Stimulated activated CD4-positive, alpha-beta T cell treated with anti-CD3 and anti-CD28 coated beads, Interleukin-2, amount 100 ng/mL, for 48 hours (primary cell): ENCODE measurements at places on chromosomes 3 and 15.

DNA sequence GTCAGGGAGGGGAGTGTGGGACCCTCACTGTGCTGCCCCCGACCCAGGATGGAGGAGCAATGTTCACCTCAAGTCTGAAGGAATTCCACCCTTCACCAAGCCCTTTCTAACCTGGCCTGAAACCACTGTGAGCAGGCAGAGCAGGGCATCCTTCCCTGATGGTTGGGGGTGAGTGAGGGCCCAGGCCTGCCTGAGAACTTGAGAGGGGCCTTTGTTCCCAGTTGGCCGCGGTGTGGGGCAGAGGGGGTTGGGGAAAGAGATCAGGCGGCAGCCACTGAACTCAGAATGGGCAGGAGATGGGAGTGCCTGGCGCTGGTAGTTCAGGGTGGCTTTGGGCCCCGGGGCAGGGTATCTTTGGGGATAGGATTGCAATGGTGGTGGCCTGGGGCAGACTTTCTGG is 103.5 kb upstream of the RPL32 start:
- DNase-seq: no peak

DNA sequence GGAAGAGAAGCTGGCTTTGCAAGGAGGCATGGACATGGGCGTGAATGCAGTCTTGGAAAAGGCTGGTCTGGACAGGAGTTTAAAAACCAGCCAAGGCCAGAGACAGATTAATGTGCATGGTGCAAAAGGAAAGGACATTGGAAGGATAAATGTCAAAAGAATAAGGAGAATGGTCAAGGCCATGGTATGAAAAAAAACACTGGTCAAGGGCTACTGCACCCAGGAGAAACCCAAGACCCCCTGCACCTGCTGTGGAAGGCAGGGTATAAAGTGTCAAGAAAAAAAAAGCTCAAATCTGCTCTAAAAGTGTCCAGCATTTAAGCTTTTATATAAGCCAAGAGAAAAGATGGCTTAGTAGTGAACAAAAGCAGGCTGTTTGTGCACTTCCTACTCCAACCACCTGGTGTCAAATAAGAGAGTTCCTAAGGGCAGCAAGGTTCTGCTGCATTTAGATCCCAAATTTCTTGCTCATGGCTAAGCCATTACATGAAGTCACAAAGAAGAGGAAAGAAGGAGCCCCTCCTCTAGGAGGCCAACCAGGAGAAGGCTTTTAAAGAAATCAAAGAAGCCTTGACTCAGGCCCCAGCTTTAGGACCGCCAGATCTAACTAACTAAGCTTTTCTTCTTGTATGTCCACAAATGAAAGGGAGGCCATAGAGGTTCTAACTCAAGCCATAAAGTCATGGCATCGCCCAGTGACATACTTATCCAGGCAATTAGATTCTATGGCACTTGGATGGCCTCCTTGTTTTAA is 16.9 kb downstream of the CCR4 start:
- DNase-seq: no peak

- no peak for DNase-seq
Observed at GRCh38 chr3:192307631-192308030, 419.7 kb downstream of the FGF12 start.

DNA sequence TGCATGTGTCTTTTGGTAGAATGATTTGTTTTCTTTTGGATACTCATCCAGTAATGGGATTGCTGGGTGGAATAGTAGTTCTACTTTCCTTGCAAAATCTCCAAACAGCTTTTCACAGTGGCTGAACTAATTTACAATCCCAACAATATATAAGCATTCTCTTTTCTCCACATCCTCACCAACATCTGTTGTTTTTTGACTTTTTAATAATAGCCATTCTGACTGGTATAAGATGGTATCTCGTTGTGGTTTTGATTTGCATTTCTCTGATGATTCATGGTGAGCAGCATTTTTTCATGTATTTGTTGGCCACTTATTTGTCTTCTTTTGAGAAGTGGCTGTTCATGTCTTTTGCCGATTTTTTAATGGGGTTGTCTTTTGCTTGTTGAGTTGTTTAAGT is 55.8 kb downstream of the ST8SIA2 start:
- no peak for DNase-seq

DNA sequence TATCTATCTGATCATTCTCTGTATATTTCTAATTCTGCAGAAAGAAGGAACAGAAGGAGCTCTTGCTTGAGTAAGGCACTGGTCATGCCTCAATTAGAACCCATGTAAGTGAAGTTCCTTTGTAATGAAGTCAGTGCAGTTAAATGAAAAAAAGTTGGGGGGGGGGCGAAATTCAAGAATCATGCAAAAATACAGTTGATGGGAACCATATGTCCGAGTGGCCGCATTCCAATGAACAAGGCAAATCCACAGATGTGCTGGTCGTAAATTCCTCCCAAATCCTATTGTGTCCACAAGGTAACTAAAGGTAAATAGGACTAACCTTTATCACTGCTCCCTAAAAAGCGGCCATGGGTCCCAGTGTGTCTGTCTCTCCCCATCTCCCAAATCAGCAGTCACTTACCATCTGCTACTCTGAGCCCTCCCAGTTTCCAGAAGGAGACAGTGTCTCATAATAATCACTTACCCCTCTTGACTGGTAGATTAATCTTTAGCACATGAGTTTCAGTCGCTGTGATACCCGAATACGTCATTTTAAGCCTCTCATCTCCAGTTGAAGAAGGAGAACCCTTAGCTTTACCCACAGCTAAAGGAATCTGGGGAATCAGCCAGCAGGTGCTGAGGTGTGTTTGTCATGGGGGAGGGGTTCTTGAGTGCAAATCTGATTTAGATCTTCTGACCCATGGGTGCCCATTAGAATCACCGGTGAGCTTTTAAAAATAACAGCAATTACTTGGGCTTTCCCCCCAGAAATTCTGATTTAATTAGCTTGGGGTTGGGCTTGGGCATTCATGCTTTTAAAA is 56.3 kb upstream of the EPHB3 start:
- DNase-seq: no peak

DNA sequence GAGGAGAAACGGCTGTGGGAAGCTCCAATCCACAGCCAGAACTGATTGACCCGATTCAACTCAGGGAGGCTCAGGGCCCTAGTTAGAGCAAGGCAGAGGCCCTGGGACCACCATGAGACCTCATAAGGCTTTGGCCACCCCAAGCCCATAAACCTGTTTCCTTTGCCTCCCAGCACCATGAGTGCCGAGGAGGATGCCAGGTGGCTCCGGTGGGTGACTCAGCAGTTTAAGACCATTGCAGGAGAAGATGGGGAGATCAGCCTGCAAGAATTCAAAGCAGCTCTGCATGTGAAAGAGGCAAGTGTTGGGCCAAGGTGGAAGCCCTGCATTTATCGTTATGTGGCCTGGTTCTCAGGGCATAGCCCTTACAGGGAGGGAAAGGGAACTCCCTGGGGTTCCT is 11.9 kb downstream of the NOX5 start:
- DNase-seq: no peak

GRCh38 chr3:130490241-130490640 is 26.7 kb upstream of the COL6A6 start:
- DNase-seq: no peak

GRCh38 chr15:28125673-28126651 is 26.8 kb upstream of the OCA2 start:
- DNase-seq: no peak

GRCh38 chr3:167705840-167706239 is 28.9 kb downstream of the PDCD10 start:
- DNase-seq: no peak

DNA sequence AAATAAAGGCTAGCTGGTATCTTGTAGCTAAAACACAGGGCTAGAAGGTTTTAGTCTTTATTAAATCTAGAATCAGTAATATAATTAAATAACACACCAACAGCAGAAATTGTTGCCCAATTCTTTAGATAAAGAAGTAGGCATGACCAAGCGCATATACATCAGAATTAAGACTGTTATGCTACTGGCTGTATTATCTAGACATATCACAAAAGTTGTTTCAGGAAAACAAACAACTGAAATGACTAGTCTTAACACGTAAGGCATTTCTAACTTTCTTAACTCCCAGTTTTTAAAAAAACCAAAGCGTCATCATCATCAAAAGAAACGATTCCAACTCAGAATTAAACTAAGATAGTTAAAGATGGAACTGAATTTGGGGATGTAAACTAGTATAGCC is 55.4 kb downstream of the EMC4 start:
- DNase-seq: no peak

- DNase-seq: no peak
Observed at GRCh38 chr3:128207951-128208350, 54.7 kb downstream of the EEFSEC start.

DNA sequence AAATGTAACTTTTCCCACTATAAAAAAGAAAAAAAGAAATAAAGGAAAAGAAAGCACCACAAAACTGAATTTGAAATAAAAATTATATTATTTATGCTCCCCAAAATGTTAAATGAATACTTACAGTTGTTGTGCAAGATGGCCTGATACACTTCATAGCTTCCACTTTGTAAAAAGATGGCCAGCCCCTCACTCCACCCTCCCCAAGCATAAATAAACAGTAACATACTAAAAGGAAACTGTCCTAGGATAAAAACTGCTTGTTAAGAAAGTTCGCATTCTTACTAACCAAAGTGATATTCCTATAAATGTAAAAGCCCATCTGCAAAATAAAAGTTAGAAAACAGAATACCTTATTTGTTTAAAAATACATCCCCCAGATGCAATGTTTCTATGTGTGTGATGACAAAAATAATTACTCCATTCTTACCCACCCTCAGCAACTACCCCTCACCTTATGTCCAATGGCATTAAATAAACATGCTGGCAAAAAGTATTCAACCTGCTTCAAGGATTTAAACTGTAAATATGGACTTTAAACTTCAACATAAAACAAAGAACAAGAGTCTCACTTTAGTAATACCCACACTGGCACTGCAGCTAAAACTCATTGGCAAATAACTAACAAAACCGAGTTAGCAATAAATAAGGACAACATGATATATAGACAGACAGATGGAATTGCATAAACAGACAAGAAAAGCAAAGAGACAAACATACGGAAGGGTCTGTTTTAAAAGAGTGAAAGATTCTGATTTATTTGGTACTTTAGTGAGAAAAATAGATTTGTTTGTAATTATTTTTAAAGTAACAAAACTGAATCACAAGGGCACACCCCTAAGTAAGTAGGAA is 47.7 kb downstream of the ZBTB20 start:
- no peak for DNase-seq

GRCh38 chr3:108146139-108146538 is 55.3 kb upstream of the CD47 start:
- no peak for DNase-seq

DNA sequence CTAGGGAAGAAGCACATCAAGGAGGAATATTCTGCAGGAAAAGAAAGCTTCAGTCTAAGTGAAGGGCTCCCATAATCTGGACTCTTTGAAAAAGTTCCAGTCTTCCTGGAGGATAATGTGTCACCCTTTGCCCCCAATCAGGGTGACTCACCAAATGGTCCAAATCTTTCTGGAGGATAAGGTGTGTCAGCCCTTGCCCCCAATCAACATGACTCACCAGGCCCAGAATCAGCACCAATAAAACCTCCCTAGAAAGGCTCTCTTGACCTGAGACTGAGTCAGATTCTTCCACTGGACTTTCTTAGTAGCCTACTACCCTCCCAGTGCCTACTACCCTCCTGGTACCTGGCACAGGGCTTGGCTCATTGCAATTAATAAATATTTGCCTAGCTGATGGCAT is 9.5 kb upstream of the ARL14 start:
- no peak for DNase-seq

DNA sequence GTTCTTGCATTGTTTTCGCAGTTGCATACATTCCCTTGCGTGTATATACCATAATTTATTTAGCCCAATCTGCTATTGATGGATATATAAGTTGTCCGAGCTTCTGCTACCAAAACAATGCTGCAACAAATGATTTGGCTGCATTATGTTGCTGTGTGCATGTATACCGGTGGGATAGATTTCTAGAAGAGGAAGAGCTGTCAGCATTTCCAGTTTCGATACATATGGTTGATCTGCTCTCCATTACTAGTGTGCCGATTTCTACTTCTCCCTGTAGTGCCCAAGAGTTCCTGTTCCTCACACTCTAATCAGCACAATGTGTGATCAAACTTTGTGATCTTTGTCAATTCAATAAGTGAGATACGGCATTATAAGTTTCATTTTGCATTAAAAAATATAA is 92.8 kb upstream of the NMNAT3 start:
- no peak for DNase-seq

DNA sequence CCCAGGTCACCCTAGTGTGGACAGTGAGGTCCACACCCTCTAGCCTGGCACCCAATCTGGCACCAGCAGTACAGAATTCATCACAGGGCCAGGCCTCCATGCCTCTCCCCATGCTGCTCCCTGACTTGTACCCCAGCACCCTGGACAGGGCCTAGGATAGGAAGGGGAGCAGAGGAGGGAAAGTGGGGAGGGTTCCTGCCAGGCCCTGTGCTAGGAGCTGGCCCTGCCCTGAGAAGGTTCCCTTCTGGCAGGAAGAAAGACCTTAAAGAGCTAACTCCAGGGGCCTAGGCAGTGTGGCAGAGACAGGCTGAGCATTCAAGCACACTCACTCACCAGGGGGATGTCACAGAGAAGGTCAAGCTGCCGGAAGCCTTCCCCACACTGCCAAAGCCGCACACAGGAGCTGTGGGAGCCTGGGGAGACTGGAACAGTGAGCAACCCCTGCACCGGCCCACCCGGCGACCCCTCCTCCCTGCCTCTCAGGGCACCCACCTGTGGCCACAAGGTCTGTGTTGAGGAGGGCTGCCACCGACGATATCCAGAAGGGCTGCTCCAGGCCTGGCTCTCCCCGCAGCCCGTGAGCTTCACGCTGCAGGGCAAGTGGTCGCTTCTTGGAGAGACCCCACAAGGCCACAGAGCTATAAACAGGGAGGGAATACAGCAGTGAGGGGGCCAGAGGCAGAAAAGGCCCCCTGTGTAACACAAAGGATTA is 7.4 kb downstream of the RRP9 start:
- DNase-seq: no peak

DNA sequence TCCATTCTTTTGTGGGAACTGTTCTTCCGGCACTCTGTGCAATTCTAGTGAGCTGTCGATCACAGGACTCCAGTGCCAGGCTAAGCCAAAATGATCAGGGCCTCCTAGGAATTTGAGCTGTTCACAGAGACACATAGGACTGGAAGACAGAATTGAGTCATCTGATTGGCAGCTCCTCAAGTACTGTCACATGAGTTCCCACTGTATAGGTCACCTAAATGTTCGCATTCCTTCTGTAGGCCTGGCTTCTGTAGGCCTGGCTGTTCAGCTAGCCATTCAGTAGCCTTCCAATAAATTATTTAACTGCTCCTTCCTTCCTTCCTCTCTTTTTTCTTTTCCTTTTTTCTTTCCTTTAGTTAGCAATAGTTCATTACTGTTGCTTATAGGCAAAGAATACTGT is 4.3 kb downstream of the PROS1 start:
- no peak for DNase-seq

GRCh38 chr3:66592016-66592761 is 91.4 kb upstream of the LRIG1 start:
- DNase-seq: no peak

- DNase-seq: no peak
Observed at GRCh38 chr3:62332835-62333244, 40.5 kb downstream of the FEZF2 start.

DNA sequence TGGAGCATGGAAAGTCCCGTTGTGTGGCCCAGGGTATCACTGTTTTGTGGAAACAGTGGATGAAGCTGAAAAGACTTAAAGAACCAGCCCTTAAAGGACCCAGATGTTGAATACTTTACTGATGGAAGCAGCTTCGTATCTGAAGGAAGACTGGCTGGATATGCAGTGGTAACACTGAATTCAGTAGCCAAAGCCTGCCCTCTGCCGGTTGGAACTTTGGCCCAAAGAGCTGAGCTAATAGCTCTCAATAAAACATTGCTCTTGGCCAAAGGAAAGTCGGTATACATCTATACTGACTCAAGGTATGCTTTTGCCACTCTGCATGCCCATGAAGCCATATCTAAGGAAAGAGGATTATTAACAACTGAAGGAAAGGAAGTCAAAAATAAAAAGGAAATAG is 885.4 kb downstream of the PDCD6IP start:
- peak; percentile 5 for DNase-seq
